ENCODE measurements at places on chromosomes 3 and 15.
A peak's percentile ranks its signal among the peaks of the same experiment; 100 is the strongest.

DNA sequence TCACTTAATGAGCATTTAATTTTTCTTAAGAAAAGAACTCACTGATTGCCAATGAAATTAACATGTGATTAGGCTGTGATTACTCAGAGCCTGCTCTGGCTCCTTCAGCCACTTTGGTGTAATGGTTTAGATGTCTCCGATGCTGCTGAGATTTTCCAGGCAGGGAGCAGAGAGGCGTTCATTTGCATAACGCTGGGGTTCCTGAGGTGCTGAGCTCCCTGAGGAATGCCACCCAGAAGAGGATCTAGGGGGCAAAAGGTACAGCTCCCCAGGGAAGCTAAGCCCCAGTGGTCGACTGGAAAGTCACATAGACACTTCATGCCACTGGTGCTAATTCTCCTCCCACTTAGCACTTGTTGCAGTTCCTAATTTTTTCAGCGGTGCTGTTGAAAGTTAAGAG is 119.5 kb downstream of the USP13 start:
- no peak for DNase-seq

- DNase-seq: no peak
These were observed 35.8 kb downstream of the CLDN11 start for GRCh38 chr3:170454509-170454908.

GRCh38 chr3:148707601-148708380 is 10.1 kb downstream of the AGTR1 start:
- peak; percentile 69 for DNase-seq

DNA sequence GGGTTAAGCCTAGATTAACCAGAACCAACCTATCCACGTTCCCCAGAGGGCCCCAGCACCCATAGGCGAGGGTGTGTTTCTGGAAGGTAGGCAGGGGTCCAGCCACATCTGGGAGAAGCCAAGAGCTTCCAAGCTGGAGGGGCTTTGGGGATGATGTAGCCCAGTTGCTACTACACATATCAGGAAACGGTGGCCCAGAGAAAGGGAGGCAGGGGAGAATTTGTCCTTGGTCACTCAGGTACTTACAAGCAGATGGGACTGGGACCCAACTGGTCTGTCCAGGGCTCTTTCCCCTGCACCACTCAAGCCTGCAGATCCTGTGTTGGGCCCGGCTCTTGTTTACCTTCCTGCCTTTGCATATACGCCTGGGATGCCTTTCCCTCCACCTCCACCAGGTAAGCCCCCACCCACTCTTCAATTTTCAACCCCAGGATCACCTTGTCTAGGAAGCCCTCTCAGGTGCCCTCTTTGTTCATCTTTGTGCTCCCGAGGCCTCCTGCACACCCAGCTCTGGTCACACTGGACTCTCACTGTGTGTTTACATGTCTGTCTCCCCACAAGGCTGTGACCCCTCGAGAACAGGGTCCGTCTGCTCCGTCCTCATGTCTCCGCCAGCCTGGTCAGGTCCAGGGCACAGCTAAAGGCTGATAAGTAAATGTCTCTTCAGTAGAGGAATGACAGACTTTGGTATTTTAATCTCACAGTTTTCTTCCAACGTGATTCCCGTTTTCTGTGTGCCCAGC is 204.4 kb upstream of the LINGO1 start:
- no peak for DNase-seq

GRCh38 chr15:74464216-74464615 is 3.3 kb upstream of the UBL7 start:
- DNase-seq: no peak

GRCh38 chr3:149534671-149535332 is 60.3 kb downstream of the TM4SF4 start:
- peak; percentile 74 for DNase-seq

- no peak for DNase-seq
These were observed 114.5 kb upstream of the GOLGA8J start for GRCh38 chr15:29968099-29968894.

GRCh38 chr3:16355828-16356227 is 90.8 kb downstream of the OXNAD1 start:
- DNase-seq: no peak

- no peak for DNase-seq
These were observed 31.3 kb upstream of the FOXP1 start for GRCh38 chr3:71614869-71615268.

- no peak for DNase-seq
These were observed 53.6 kb upstream of the PXYLP1 start for GRCh38 chr3:141178026-141178425.

DNA sequence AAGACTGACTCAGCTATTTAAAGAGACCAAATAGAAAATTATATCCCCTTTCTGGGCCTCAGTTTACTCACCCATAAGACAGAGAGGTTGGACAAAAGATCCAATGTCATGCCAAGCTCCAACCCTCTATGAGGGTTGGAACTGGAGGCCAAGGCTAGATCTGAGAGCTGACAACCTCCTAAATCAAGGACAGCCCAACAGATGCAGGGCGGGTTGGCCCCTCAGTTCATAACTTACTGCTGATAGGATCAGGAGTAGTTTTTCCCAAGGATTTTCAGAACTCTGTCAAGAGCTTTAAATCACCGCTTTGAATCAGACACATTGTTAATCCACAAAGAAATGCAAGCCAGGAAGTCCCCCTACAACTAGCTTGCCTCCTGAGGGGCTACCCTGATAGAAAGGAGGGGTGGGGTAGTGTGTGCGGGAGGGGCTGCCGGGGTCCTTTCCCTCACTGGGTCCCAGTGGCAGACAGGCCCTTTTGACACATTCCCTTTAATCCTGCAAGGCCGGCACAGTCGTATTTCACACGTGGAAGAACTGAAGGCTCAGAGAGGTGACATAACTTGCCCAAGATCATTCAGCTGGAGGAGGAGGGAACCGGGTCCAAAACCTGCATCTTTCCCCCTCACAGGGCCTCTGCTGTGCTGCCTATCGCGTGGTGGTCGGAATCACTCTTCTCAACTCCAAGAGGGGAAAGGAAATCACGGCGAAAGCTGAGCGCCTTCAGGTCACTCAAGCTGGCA is 21.4 kb downstream of the BMF start:
- DNase-seq: no peak

- DNase-seq: no peak
These were observed 23.3 kb downstream of the CLDN18 start for GRCh38 chr3:138033202-138033691.

- no peak for DNase-seq
These were observed 12.1 kb downstream of the FAM3D start for GRCh38 chr3:58654466-58654865.

- DNase-seq: peak; percentile 50
These were observed 70.3 kb upstream of the ARL8B start for GRCh38 chr3:5051772-5052171.

- no peak for DNase-seq
These were observed 270.6 kb upstream of the HES1 start for GRCh38 chr3:193865339-193865738.

GRCh38 chr3:1447452-1447851 is 354.6 kb downstream of the CNTN6 start:
- no peak for DNase-seq

DNA sequence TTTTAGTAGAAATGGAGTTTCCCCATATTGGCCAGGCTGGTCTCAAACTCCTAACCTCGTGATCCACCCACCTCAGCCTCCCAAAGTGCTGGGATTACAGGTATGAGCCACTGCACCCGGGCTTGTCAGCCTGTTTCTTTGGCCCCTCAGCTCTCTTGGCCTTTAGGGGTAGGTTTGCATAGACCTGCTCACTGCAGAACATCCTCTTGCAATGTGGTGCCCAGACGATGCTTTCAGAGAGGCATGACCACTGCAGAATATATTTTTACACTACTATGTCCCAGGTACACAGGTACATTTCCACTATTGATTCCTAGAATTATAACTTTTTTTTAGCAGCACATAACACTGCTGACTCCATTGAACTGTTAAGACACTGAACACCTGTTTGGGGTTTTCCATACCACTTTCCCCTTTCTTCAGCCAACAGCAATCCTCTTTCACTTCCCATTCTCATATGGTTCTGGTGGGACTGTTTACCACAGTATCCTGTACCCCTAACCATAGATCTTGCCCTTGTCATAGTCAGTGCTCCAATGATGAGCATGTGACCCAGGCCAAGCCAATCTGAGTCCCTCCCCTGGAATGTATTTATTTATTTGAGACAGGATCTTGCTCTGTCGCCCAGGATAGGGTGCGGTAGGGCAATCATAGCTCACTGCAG is 21.1 kb downstream of the CCDC32 start:
- no peak for DNase-seq

- DNase-seq: no peak
These were observed 247.4 kb downstream of the WDR72 start for GRCh38 chr15:53512029-53512428.

GRCh38 chr3:152589644-152590043 is 245.3 kb upstream of the P2RY1 start:
- no peak for DNase-seq

- DNase-seq: no peak
These were observed 371.9 kb upstream of the RARB start for GRCh38 chr3:25056036-25056755.

GRCh38 chr3:38111696-38112377 is 25.1 kb downstream of the ACAA1 start:
- DNase-seq: no peak

GRCh38 chr15:91524534-91524933 is 329.0 kb upstream of the SLCO3A1 start:
- no peak for DNase-seq

- DNase-seq: no peak
These were observed 24.0 kb downstream of the LTF start for GRCh38 chr3:46440531-46441294.

DNA sequence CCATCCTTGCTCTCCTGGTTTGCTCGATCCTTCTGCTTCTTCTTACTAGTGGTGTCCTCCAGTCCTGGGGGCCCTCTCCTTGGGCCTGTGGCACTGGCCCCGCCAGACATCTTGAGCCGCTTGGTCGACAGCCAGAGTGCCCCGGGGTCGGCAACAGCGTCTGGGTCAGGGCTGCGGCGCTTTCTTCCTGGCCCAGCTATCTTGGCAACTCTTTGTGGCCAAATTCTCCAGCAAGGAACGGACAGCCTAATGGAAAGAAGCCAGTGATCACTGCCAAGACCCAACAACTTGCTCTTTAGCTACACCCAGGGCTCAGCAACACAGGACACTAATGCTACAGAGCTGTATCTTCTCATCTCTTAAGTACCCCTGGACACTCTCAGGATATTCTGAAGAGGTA is 1.6 kb downstream of the USP19 start:
- DNase-seq: no peak

DNA sequence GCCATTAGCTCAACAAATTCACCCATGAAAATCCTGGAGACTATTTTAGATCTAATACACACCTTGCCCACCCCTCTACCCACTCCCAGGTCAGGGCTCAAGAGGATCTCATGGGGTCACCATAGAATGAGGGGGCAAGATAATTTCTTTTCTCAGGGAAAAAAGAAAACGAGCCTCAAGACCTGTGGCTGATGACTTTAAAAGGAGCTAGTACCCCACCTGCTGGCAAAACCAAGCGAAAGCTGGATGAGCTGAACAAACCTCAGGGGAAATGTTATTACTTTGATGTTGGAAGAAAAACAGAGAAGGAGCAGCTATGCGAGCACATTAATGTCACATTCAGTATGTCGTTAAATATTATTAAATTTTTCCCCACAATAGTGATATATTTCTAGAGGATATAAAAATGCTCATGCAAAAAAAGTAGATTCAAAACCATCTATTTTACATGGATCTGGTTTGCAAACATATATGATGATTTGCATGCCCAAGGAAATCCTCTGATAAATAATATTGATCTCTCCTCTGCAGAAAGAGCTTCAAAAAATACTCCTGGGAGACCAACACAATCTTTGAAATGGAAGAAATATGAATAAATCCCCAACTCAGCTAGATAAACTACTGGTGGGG is 37.7 kb downstream of the PLD1 start:
- peak; percentile 71 for DNase-seq

- no peak for DNase-seq
These were observed 31.3 kb downstream of the EFL1 start for GRCh38 chr15:82231233-82231632.

DNA sequence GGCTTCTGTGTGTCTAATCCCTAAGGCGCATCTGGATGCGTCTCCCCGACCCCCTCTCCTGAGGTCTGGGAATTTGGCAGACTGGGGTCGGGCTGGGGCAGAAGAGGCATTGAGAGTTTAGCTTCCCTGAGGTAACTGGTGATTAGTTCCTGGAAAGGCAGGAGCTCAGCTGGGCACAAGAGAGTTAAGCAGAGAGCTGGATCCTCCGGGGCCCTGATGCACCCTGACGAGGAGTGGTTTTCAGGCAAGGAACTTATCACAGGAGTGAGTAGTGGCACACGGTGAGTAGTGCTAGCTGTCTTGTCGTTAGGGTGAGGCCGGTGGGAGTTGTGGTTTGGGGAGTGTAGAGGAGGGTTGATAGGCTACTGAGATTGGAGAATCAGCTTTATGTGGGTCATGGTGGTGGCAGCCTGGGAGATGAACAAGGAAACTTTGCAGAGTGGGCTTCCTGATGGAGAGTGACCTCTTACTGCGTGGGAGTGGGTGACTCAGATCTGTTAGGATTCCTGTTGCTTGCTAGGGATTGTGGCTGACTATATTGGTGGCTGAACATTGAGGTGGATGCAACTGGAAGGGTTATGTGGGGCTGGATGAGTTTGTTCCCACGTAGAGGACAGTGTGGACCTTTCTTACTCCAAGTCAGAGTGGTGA is 897 bp downstream of the RAD54L2 start:
- DNase-seq: peak; percentile 79

GRCh38 chr15:92049290-92049989 is 195.9 kb downstream of the SLCO3A1 start:
- no peak for DNase-seq

DNA sequence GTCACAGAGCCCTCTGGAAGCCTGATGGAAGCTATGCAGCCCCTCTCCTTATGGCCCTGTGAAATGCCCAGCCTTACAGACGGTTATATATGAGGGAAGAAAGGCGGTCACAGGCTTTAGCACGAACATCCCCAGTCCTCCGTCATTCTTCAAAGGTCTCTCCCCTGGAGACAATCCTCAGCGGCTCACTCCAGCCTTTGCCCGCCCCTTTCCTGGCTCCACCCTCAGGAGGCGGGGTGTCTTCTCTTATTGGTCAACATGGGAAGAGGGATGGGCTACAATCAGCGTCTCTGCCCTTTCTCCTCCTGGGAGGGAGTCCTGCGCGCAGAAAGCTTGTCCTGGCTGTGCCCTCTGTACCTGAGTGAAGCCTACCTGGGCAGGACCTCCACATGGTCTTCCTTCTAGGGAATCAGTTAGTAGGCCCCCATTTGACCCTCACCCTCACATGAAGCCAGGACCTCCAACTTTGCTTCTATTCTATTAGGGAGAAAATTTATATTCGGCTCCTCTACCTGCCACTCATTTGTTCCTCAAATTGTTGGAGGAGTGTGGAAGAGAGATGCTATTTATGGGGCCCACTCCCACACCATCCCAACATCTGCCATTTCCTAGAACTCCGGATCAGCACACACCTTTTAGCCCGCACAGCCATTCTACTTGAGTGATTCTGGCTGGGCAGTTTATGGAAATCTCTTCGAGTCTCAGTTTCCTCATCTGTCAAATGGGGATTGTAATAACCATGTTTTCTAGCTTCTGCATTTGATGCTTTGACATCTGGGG is 112.9 kb upstream of the SLC6A11 start:
- peak; percentile 18 for DNase-seq

GRCh38 chr3:192009903-192010302 is 548.9 kb downstream of the PYDC2 start:
- no peak for DNase-seq
